ENCODE measurements at places on chromosomes 1 and 21.

DNA sequence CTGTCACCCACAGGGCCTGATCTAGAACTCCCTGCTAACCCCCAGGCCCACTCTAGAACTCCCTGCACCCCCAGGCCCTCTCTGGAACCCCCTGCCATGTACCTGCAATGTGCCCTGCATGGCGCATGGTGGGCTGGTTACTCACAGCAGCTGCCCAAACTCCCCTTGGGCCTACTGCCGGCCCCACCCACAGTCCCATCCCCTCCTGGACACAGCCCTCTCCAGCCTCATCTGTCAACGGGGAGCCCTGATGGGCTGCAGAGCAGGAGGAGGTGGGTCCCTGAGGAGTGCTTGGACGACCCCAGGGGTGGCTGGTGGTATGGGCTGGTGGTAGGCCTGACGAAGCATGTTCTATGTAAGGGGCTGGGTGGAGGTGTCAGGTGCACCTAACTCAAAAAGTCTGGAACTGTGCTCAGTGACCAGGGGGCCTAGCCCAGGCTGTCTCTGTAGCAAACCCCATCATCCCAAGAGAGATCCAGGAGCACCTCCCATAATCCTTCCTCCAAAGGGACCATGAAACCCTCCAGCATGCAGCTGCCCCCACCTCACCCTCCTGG is 19.0 kb upstream of the PRSS38 start:
- DNase-seq, result no peak

DNA sequence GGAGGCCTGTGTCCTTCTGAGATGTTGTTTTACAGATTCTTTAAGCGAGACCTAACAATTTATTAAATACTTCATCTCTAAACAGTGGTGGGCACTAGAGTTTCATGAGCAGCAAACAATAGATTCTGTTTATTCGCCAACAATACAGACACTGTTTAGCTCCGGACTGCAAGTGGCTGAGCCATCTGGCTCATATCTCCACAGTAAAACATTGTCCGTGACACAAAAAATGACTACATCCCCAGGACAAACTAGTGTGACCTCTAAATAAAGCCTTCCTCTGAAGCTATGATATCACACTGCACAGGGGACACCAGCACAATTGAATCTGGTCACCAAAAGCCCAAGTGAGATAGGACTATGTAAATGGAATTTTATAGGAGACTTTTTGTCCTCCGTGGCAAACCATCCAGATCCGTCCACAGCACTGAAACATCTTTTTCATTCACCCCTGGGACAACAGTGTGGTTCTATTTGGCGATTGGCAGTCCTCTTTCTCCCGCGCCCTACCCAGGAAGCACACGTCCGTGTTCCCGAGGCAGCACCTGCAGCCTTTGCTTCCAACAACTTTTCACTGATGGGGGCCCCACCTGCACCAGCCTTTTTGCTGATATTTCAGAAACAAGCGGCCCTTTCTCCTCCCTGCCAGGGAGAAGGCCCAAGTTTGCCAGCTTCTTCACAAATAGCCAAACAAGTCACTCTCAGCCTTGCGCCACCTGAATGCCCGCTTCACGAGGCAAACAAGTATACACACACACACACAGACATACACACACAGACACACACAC is 47.4 kb downstream of the OLIG1 start:
- DNase-seq, result no peak

GRCh38 chr1:118960026-118960561 is 28.0 kb downstream of the TBX15 start:
- no peak for DNase-seq

- no peak for DNase-seq
Observed at GRCh38 chr1:97814121-97814520, 106.7 kb downstream of the DPYD start.

- DNase-seq, result no peak
Observed at GRCh38 chr1:234047123-234047522, 142.6 kb downstream of the SLC35F3 start.

DNA sequence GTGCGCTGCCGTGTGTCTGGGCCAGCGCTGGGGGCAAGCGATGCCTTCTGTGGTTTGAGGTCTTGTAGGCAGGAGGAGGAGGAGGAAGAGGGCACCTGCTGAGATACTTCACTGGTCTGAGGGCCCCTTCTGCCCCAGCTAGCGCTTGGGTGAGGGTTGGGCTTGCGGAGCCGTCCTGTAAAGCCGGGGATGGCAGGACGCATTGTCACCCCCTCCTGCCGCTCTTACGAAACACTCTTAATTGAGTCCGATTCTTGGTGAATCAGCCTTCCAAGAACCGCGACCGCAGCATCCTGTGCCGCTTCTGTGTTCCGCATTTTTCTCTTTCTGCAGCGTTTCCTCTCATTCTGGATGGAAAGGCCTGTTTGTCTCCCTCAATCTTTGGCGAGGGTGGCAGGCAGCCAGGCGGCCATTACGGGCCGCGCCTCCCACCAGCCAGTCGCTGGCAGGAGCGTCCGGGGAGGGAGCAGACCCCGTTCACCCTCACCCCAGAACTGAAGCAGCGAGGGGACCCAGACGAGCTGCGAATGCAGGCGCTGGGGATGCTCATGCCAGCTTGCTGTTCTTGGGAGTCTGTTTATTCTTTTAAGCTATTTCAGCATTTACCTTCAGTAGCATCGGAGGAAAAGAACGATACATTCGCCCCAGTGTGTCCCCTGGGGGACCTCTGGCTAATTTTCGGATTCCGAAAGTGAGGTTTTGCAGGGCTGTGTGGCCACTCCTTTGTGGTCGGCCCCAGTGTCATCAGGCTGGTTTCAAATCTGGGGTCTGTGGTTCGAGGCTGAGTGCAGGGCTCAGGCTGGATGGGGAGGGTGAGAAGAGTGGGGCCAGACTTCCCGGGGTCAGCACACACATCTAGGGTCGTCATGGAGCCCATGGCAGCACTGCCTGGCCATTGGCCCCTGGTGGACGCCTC is 62.7 kb downstream of the SKI start:
- DNase-seq, result peak; percentile 77

DNA sequence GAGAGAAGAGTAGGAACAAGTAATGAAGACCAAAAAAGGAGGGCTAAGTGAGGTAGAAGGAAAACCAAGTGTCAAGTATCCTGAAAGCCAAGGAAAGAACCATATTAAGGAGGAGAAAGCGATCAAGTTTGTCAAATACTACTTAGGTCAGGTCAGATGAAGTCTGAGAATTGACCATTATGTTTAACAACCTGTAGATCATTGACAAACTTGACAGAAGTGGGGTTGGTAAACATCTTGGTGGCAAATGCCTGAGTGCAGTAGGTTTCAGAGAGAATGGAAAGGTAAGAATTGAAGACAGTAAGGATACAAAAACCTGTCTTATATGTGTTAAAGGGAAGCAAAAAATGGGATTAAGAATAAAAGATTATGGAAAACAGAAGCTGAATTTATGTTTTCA is 3.7 kb upstream of the CHIA start:
- no peak for DNase-seq
